ENCODE measurements at places on chromosomes 3 and 15.

DNA sequence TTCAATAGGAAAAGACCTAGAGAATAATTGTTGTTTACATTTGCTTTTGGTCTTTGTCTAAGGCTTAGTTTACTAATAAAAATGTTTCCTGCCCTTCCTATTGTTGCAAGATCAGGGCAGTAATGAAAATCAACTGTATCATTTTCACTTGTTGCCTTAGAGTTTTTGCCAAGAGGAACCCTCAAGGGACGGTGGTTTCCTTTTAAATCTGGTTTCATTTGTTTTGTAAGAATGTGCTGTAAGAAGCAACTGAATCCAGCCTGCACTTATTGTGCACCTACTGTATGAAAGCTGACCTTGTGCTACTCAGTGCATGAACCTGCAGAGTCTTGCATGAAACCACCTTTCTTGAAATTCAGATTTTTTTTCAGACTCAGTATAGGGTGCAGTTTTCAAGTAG lies 5.3 kb downstream of the IGF1R start:
- DNase-seq, result peak; percentile 28

- no peak for DNase-seq
Measured at GRCh38 chr3:78907367-78907766, 860.4 kb downstream of the ROBO1 start.

GRCh38 chr3:43863966-43864933 lies 173.5 kb downstream of the ABHD5 start:
- DNase-seq, result no peak

DNA sequence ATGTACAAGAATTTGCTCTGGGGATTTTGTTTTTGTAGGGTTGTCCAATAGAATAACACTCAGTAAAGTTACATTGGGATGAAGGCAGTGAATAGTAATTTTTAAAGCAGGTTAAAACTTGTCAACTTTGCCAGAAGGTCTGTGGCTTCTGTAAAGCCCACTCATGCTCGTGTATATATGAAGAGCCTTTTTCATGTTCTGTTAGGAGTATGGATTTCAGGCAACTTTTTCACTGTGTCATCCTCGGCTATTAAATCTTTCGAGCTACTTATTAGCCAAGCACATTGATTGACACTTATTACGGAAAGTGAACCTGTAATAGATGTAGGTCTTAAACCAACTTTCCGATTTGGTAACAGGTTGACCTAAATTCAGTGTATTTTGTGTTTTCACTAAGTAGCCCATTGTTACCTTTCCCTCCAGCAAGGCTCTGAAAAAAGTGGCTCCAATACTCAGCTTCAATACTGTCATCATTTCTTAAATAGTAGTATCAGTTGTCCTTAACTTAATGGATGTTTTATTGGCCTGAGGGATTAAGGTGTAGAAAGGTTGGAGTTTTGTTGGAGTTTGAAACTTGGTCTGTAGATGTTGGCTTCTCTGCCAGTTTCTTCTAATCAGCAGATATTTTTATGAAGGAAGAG lies 1.7 kb downstream of the PAK2 start:
- no peak for DNase-seq

- DNase-seq, result peak; percentile 4
Measured at GRCh38 chr3:100875239-100875638, 118.0 kb downstream of the ABI3BP start.

GRCh38 chr15:33624439-33624838 lies 313.7 kb downstream of the RYR3 start:
- DNase-seq, result no peak

GRCh38 chr3:171469376-171469775 lies 9.2 kb upstream of the TNIK start:
- no peak for DNase-seq

DNA sequence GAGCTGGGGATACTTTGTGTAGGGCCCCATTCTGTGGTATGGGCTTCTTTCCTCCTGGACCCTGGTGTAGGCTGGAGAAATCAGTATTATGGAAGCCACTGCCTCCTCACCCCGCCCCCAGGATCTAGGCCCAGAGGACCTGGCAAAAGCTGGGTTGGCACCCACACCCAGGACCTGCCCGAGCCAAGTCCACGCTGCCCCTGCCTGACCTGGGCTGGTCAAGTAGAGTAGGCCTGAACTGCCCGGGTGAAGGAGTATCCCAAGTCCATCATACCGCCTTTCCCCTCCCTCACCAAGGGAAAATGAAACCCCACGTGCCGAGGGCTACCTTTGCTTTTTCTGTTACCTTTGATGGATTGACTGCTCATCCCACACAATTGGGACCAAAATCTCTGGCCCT lies 37.7 kb upstream of the TRAK1 start:
- no peak for DNase-seq

- no peak for DNase-seq
Measured at GRCh38 chr3:3772920-3773319, 26.3 kb upstream of the LRRN1 start.

DNA sequence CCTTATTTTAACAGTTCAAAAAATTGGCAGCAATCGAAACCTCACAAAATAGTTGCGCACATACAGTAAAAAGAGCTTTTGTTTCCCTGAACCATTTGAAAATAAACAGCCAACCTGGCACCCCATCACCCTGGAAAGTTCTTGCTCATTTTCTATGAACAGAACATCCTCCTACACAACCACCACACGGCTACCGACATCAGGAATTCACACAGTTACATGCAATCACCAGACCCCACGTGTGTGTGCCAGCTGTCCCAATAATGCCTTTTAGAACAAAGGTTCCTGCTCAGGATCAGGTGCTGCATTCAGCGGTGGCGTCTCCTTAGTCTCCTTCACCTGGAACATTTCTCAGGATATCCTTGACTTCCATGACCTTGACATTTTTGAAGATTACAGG lies 186.5 kb downstream of the KLF13 start:
- DNase-seq, result no peak

- peak; percentile 5 for DNase-seq
Measured at GRCh38 chr3:122628567-122628966, 51.1 kb downstream of the PARP15 start.

DNA sequence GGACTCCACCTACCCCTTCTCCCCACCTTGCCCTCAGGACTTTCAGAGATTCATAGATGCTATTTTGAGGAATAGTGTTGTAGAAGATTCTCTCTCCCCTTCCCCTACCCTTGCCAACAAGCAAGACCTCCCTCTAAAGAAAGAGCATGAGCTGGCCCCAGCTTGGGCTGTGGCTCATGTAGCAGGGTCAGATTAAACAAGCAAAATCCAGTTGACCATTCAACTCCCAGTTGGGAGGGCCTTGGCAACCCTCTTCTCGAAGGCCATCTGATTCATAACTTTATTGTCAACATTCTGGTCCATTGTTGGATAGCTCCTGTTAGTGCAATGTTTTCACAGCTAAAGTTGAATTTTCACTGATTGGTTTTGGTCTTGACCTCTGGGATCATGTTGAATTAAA lies 41.1 kb downstream of the TNFAIP8L3 start:
- DNase-seq, result no peak

GRCh38 chr3:169699536-169700050 lies 36.1 kb upstream of the MECOM start:
- no peak for DNase-seq

DNA sequence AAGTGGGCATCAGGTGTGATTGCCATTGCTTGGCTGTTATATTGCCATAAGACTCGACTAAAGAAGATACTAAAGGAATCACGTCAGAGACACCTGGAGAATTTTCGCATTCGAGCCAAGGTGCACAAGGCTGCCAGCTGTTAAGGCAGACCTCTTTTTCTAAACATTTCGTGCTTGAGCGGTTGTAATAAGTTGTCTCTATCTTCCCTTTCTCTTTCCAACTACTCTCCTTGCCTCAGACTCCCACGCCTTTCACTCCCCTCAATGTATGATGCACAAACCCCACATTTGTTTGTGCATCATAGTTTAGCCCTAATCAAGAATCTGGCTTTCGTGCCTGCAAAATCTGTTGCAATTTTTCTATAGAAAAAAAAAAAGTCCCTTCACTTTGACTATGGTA lies 118.0 kb downstream of the IQCH start:
- no peak for DNase-seq

- DNase-seq, result no peak
Measured at GRCh38 chr3:70360979-70361760, 48.7 kb upstream of the MDFIC2 start.

DNA sequence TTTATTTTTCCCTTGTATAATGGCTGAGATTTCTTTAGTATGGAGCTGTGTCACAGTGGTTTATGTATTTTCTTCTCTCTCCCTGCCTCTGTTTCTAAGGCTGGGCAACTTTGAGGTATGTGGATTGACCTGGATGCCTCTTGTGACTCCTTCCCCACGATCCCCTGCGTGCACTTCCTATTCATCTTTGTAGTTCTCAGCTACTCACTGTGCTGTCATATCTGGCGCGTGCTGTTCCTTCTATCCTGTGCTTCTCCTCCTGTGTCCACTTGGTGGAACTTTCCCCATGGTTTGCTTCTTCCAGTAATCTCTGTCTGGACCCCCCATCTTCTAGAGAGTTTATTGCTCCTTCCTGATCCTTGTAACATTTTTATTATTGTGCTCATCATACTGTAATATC lies 97.3 kb downstream of the AKAP13 start:
- DNase-seq, result no peak

GRCh38 chr3:31922962-31923361 lies 58.1 kb downstream of the OSBPL10 start:
- no peak for DNase-seq

DNA sequence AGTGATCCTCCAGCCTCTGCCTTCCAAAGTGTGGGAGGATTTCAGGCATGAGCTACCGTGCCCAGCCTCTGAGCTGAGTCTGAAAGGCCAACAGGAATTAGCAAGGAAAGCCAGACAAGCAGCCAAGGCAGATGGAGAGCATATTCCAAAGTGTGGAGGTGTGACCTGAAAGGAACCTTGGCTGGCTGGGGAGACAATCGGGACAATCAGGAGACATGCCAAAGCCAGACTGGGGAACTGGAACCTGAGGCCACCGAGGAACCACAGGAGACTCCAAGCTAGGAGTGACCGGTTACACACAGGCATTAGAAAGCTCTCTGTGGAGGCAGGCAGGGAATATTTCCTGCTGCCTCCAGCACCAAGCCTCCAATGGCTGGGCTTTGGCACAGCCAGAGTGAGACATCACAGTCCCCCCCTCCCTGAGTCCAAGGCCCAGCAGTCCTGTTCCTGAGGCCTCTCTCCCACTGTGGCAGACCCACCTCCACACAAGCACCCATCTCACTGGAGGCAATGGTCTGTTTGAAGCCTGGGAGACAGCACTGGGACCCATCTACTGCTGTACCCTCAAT lies 4.5 kb upstream of the C15orf39 start:
- no peak for DNase-seq

DNA sequence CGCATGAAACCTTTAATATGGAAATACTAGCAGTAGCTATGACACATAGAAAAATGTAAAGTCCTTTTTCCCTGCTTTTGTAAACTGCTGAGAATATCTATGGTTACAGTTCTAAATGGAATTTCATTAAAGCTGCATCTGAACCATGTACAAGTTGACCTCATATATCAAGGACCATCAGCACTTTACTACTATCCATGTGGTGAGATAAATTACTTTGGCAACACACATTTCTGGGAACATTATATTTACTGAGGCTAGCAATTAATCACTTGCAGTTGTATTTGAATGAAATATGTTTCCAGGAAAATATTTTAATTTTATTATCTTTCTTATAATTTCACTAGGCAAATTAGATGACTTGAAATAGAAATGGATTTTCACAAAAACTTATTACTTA lies 545.5 kb downstream of the NAALADL2 start:
- DNase-seq, result no peak

GRCh38 chr3:69712269-69712668 lies 27.0 kb upstream of the MITF start:
- no peak for DNase-seq

- DNase-seq, result no peak
Measured at GRCh38 chr15:94086341-94086740, 145.0 kb upstream of the MCTP2 start.

DNA sequence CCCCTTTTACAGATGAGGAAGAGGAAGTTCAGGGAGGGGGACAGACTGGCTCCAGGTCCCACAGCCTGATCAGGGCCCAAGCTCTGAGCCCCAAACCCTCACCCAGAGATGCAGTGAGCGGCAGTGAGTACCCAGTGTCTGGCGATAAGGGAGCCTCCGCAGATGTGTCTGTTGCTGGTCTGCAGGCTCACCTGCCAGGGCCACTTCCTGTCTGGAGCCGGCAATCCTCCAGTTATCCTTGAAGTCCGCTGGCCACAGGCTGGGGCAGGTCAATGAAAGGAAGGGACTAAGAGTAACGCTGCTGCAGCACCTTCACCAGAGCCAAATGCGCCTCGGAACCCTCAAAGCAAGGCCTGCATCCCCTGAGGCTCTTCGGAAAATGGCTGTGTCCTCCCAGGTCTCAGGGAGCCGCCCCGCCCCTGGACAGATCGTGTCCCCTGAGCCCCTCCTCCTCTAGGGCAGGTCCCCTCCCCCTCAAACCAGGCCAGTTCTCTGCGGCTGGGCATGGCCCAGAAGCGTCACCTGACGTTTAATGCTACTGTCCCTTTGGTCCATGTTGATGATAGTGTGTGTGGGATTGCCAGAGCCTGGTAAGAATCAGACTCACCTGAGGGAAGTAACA lies 51.5 kb downstream of the MYL3 start:
- DNase-seq, result no peak

DNA sequence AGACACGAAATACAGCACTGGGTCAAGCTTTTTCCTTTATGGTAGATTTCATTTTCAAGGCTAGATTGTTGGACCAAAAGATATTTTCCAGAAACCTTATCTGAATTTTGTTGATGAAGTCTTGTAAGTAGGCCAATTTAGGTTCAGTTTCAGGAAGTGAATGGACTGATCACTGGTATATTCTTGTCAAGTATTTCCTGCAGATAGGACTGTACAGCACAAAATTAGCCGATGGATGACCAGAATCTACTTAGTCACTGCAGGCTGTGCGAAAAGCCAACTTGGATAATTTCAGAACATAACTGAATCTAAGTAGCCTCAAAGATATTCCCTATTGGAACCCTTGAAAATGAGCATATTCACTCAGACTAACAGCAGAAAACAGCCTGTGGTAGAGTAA lies 206.5 kb downstream of the NR1D2 start:
- no peak for DNase-seq

DNA sequence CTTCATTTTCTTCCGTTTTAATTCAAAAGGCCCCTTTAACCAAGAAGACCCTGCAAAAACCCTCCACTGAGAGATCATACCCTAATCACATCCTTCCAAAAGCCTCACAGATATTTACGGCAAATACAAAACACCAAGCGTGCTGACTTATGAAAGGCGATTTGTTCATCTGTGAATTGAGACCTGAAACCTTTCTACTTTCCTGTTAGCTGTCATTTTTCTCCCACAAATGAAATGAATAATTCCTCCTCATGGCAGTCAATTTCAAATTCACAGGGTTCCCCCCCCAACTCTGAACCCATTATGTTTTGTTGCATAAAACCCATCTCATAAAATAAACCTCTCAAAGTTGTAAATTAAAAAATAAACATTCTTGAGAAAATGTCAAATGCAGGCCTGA lies 149.6 kb downstream of the PDZRN3 start:
- DNase-seq, result no peak

DNA sequence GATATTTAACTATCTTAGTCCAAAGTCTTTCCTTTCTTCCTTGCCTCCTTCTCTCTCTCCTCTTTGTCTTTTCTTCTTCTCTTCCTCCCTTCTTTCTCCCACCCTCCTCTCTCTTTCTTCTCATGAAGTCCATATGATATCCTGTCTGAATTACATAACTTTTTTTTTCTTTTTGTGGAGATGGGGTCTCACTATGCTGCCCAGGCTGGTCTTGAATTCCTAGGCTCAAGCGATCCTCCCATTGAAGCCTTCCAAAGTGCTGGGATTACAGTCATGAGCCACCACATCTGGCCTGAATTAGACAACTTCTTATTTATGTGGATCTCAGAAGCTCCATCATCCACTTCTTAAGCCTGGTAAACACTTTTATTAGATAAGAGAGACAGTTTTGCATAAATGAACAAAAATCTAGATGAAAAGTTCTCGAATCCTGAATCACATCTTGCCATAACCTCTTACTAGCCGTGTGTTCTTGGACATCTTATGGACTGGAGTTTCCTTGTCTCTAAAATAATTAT lies 206.5 kb downstream of the LPP start:
- no peak for DNase-seq
